Left ventricle myocardium inferior (tissue), 1 donor: ENCODE measurements at places on chromosomes 6 and 20. TPM values are rescaled to one million over a fixed set of nuclear protein-coding genes. Genes with fewer than 3 reads are reported as not detected.

DNA sequence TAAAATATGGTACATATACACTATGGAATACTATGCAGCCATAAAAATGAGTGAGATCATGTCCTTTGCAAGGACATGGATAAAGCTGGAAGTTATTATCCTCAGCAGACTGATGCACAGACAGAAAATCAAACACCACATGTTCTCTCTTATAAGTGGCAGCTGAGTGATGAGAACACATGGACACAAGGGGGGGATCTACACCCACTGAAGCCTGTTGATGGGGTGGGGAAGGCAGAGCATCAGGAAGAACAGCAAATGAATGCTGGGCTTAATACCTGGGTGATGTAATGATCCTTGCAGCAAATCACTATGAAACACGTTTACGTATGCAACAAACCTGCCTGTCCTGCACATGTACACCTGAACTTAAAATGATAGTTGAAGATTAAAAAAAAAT is 71.3 kb downstream of the MANEA start:
- no peaks in the 10 kb centered on the region for H3K36me3 ChIP-seq
- H3K4me1 ChIP-seq = no peaks in the 10 kb centered on the region
- no peak overlapping the region for H3K27ac ChIP-seq
- H3K27me3 ChIP-seq = no peaks in the 10 kb centered on the region
- H3K4me3 ChIP-seq = no peak overlapping the region

GRCh38 chr6:118808793-118809638 is 84.9 kb upstream of the ASF1A start:
- DNase-seq = no peak
- H3K36me3 ChIP-seq = no peaks in the 10 kb centered on the region
- no peaks in the 10 kb centered on the region for H3K4me1 ChIP-seq
- H3K27me3 ChIP-seq = no peaks in the 10 kb centered on the region
- H3K27ac ChIP-seq = no peak overlapping the region

DNA sequence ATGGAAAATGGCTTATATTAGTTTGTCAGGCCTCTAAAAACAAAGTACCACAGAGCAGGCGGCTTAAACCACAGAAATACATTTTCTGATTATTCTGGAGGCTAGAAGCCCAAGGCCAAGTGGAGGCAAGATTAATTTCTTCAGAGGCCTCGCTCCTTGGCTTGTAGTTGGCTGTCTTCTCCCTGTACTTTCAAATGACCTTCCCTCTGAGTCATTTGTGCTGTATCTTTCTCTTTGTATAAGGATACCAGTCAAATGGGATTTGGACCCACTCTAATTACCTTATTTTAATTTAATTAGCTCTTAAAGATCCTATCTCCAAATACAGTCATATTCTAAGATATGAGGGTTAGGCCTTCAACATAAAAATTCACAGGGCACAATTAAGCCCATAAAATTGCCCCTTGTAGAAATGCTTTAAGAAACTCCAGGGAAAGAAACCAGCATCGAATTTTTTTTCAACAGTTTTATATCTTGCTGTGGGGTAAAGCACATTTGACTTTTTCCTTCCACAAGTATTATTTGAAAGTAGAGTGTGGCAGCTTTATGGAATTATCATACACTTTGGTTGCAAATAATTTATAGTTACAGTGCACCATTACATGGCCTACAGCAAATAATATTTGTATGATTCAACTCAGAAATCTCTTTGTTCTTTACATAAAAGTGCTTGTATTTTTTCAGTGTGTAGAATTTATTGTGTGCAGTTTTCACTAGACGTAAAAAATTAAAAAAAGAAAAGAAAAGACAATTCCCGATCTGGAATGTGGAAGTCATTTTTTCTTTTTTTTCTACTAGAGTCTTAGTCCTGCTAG is 706.1 kb downstream of the KIF16B start:
- H3K27me3 ChIP-seq = no peaks in the 10 kb centered on the region
- no peak overlapping the region for H3K4me3 ChIP-seq
- no peaks in the 10 kb centered on the region for H3K4me1 ChIP-seq

DNA sequence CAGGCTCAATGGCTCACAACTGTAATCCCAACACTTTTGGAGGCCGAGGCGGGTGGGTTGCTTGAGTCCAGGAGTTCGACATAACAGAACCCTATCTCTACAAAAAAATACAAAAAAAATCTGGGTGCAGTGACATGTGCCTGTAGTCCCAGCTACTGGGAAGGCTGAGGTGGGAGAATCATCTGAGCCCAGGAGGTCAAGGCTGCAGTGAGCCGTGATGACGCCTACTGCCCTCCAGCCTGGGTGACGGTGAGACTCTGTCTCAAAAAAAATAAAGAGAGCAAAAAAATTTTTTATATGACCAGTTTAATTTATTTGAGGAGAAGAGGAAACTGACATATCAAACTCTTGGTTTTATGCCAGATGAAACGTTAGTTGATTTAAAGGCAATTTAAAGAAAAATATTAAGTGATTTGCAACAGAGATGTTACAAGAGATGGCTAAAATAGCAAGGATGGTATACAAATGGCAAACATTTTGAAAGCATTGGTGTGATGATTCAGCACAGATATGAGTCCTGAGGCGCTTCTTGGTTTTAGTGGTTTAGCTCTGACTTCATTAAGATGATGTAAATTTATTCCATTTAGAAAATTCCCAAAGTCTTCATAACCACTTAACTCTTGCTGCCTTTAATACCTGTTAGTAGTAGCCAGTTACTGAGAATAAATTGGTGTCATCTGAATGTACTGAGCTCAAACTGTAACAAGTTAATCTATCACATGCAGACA is 17.7 kb downstream of the GTF2H5 start:
- no peak overlapping the region for H3K27ac ChIP-seq
- H3K36me3 ChIP-seq = peaks cover 28% of the 10 kb centered on the region
- DNase-seq = no peak
- no peak overlapping the region for H3K4me3 ChIP-seq
- no peaks in the 10 kb centered on the region for H3K4me1 ChIP-seq
- no peaks in the 10 kb centered on the region for H3K27me3 ChIP-seq

- H3K27ac ChIP-seq = no peak overlapping the region
- H3K4me3 ChIP-seq = no peak overlapping the region
- H3K4me1 ChIP-seq = no peaks in the 10 kb centered on the region
- H3K27me3 ChIP-seq = peaks cover 95% of the 10 kb centered on the region
- no peaks in the 10 kb centered on the region for H3K36me3 ChIP-seq
- no peak for DNase-seq
Observed at GRCh38 chr6:28742668-28743270, 181.0 kb downstream of the TRIM27 start.

DNA sequence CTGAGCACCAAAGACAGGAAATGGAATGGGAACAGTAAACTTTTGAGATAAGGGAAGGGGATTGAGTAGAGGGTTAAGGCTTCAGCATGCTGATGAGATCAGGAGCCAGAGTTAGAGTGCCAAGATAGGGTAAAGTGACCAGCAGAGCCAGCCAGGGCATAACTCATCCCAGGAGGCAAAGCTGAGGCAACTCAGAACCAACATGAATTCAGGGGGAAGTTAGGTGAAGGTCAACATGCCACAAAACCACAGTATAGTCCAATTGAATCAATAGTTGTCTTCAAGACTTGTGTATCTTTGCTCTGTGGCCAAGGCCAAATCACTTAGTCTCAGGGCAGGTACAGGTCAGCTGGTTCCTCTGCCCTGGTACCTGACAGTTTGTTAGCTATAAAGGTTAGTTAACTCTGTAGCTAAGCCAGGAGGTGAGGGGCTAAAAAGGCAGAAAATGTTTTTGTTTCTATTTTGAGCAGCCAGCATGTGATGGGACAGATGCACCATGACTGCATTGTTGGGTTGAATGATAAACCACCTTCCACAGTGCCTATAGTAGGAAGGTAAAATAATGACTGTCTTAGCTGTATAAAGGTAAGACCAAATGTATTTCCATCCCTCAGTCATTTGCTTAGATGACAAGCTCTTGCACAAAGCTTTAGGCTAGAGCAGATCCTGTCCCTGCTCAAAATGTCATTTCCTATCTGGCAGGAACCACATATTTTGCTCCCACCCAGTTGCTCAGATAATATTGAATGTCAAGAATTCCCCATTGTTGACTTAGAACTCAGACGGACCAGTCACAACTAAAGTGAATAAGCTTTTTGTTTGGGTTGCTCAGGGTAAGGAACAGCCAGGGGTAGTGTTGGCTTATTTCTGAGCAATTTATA is 15.8 kb downstream of the RNF8 start:
- DNase-seq = no peak
- peak overlapping the region; percentile 67 for H3K27ac ChIP-seq
- peaks cover 66% of the 10 kb centered on the region for H3K4me1 ChIP-seq
- no peaks in the 10 kb centered on the region for H3K27me3 ChIP-seq

Gene RAD21L1
- not detected for total RNA-seq

DNA sequence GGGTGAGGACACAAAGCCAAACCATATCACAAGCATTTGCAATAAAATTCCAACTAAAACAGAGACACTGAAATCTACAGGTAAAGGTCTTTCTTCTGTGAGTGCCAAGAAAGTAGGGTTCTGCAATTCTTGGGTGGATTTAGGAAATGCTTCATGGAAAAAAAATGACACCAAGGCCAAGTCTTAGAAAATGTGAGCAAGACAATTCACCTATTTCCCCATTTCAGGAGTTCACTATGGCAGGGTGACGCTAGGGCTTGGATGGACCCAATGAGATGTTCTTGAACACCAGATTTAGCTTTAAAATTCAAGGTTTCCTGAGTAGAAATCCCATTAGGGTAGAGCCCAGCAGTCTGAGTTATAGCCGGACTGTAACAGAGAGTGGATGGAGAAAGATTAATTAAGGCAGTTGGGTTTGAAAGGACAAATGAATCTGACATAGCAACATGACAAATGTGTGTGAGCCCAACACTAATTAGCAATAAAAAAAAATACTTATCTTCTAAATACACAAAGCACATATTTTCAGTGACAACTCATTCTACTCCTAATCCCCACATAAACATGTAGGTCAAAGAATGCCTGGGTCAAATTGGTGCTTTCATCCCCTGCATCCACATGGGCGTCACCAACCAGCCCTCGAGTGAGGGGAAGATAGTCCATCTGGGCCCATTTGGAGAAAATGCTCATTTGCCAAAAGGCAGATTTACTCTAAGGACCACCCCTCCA is 180.4 kb upstream of the JARID2 start:
- H3K4me1 ChIP-seq = peaks cover 35% of the 10 kb centered on the region
- no peak overlapping the region for H3K27ac ChIP-seq
- H3K4me3 ChIP-seq = no peak overlapping the region

DNA sequence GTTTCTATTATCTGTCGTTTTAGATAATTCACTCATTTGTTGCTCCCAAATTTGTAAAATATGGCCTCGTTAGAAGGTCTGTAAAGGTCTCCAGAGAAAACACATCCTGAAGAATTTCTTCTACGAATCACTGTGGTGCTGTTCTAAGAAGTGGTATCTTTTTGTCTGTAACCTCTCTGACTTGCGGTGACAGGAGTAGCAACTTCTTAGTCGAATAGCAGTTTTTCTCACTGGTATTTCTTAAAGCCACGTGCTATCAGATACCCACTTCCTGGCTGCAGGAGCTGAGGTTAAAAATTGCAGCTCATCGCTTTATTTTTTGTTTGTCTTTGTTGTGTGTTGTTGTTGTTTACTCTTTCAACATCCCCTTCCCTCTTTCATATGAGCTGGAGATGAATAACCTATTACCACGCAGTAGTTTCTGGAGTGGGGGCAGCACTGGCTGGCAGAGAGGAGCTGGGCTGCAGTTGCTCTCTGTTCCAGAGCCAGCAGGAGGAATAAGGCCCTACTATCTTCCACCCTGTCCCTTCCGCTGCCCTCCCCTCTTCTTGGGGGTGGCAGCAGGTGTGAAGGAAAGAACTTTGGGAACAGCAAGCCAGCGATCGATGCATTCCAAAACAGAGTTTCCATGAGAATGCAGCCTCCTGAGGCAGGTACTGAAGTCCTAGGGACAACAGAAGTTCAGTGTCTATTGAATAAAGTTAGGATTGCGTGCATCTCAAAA is 64.7 kb downstream of the C6orf118 start:
- no peaks in the 10 kb centered on the region for H3K4me1 ChIP-seq
- H3K4me3 ChIP-seq = no peak overlapping the region
- no peak overlapping the region for H3K27ac ChIP-seq
- DNase-seq = no peak

GRCh38 chr20:41630846-41631245 is 12.7 kb upstream of the CHD6 start:
- no peaks in the 10 kb centered on the region for H3K36me3 ChIP-seq
- H3K4me3 ChIP-seq = no peak overlapping the region
- no peak overlapping the region for H3K27ac ChIP-seq
- peaks cover 5% of the 10 kb centered on the region for H3K27me3 ChIP-seq
- no peaks in the 10 kb centered on the region for H3K4me1 ChIP-seq

Gene FOXC1
- 7.1 TPM for total RNA-seq

Gene IYD
- not detected for total RNA-seq

- no peaks in the 10 kb centered on the region for H3K27me3 ChIP-seq
- H3K4me1 ChIP-seq = peaks cover 16% of the 10 kb centered on the region
- H3K36me3 ChIP-seq = no peaks in the 10 kb centered on the region
Observed at GRCh38 chr6:12536416-12536815, 180.2 kb upstream of the PHACTR1 start.

Gene ZNF292
- total RNA-seq = 28.2 TPM

- no peaks in the 10 kb centered on the region for H3K4me1 ChIP-seq
- H3K36me3 ChIP-seq = peaks cover 81% of the 10 kb centered on the region
- H3K27ac ChIP-seq = no peak overlapping the region
- no peak for DNase-seq
- H3K27me3 ChIP-seq = no peaks in the 10 kb centered on the region
Observed at GRCh38 chr6:134979142-134979541, 29.2 kb upstream of the ALDH8A1 start.

DNA sequence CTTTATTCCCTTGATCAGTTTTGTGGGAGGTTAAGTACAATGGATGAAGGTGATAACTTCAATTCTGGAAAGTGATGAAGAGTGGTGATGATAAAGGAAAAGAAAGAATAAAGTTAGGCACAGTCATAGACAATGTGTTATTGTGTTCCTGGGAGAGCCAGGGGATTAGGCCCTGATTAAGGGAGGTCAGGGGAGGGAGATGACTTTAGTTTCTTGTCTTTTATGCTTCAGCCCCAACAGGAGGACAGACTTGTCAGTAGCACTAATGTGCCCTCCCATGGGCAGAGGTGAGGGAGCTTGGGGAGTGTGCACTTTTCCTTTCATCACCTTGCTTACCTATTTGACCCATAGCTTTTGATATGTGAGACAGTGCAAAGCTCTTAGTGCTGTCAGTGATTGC is 115.7 kb downstream of the CD109 start:
- H3K27ac ChIP-seq = no peak overlapping the region
- no peaks in the 10 kb centered on the region for H3K27me3 ChIP-seq
- no peak for DNase-seq
- H3K36me3 ChIP-seq = peaks cover 29% of the 10 kb centered on the region
- no peaks in the 10 kb centered on the region for H3K4me1 ChIP-seq

- H3K27me3 ChIP-seq = peaks cover 16% of the 10 kb centered on the region
- H3K4me1 ChIP-seq = peaks cover 14% of the 10 kb centered on the region
- H3K4me3 ChIP-seq = no peak overlapping the region
- DNase-seq = peak; percentile 30
- no peaks in the 10 kb centered on the region for H3K36me3 ChIP-seq
- peak overlapping the region; percentile 69 for H3K27ac ChIP-seq
Observed at GRCh38 chr20:40470445-40471260, 218.4 kb downstream of the MAFB start.
